ENCODE measurements at places on chromosomes 5 and 9. TPM values are rescaled to one million over a fixed set of nuclear protein-coding genes. Genes with fewer than 3 reads are reported as not detected.

PAPPA gene
- 1.8 TPM for total RNA-seq

DNAJC18 gene
- total RNA-seq, result 54.0 TPM

WDR31 gene
- 5.3 TPM for total RNA-seq

FLT4 gene
- 2.5 TPM for total RNA-seq

POU5F2 gene
- 3.7 TPM for total RNA-seq

GABRA6 gene
- total RNA-seq, result 0.23 TPM

ELOVL7 gene
- total RNA-seq, result 6.9 TPM

SLC6A18 gene
- total RNA-seq, result not detected

PFN3 gene
- not detected for total RNA-seq

CNTNAP3 gene
- 30.7 TPM for total RNA-seq

SOHLH1 gene
- not detected for total RNA-seq

PCDHGA4 gene
- 12.5 TPM for total RNA-seq

GALT gene
- total RNA-seq, result 42.7 TPM

TSTD2 gene
- 32.3 TPM for total RNA-seq

CREB3 gene
- 33.0 TPM for total RNA-seq

FOXI1 gene
- total RNA-seq, result not detected

PMPCA gene
- 32.5 TPM for total RNA-seq

NXNL2 gene
- 1.4 TPM for total RNA-seq

SPATA31A5 gene
- total RNA-seq, result not detected

INSL4 gene
- total RNA-seq, result not detected

TRIM36 gene
- 102 TPM for total RNA-seq

HAND1 gene
- not detected for total RNA-seq

FER gene
- 72.4 TPM for total RNA-seq

CXCL14 gene
- total RNA-seq, result 10.6 TPM

WWC1 gene
- 36.2 TPM for total RNA-seq

All from diencephalon (tissue), 1 donor.